ENCODE measurements at places on chromosomes 5 and 9.

DNA sequence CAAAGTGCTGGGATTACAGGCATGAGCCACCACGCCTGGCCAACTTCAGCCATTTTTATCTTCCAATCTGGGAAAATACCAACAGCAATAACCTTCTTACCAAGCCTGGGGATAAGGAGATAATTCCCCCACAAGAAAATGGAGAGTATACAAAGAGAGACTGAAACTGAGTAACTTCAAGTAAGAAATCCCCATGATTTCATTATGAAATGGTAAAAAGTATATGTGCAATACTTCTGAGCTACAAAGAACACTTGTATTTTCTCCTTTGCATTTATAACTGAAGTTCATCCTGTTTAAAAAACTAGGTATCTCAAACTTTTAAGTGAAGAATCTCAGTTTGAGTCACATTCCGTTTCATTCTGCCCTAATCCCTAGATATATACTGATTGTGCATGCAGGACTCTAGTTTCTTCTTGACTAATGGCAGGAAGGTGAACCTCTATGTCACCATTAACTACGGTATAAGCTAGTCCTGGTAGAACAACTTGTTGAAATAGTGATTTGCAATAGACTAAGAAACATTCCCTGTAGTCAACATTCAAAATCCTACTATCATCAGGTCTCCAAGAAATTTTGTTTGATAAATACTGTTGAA is 2071.4 kb downstream of the MAT2B start:
- no peak for DNase-seq

- no peak for DNase-seq
These were observed 97.7 kb upstream of the HCN1 start for GRCh38 chr5:45793638-45794532.

DNA sequence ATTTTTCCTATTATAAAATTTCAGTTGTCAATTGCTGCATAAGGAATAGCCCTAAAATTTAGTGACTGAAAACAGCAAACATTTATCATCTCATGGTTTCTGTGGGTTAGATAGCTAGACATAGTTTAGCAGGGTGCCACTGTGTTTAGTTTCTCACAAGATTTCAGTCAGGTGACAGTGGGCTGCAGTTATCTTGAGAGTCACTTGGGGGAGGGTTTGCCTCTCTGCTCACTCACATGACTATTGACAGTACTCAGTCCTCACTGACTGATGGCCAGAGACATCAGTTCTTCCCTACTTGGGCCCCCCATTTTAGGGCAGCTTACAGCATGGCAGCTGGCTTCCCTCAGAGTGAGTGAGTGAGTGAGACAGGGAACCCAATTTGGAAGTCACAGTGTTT is 42.0 kb downstream of the PBX3 start:
- no peak for DNase-seq

GRCh38 chr5:174511714-174512253 is 212.6 kb upstream of the MSX2 start:
- no peak for DNase-seq

DNA sequence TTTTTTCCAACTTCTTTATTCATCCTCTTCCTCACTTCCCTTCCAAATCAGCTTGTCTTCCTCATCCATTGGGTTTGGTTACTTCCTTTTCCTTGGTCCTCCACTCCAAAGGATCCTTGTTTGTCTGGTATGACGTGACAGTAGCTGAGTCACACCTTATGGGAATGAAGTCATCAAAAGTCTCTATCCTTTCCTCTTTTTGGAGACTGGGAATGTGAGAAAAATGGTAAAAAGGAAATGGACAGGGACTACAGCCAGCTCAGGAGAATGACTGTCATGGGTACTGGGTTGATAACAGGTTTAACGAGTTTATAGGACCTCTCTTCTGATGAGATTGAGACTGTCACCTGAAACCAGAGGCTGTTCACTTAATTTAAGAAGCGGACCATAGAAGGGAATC is 76.2 kb upstream of the MYO10 start:
- DNase-seq: no peak

DNA sequence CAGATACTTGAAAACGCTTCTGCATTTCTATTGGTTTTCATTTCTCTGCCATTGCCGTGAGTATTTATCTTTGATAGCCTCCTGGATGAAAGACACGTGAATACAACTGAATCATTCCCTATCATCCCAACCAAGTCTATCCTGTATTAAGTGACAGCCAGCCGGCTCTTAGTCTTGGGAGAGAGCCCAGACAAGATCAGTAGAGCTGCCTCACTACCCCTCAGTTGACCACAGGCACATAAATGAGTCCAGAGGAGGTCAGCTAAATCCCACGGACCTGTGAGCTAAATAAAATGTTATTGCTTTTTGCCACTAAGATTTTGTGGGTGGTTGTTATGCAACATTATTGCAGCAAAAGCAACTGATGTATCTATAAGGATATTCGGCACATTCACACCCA is 639.0 kb upstream of the ACO1 start:
- no peak for DNase-seq

- DNase-seq: no peak
These were observed 92.4 kb downstream of the ARL15 start for GRCh38 chr5:54217826-54218503.

DNA sequence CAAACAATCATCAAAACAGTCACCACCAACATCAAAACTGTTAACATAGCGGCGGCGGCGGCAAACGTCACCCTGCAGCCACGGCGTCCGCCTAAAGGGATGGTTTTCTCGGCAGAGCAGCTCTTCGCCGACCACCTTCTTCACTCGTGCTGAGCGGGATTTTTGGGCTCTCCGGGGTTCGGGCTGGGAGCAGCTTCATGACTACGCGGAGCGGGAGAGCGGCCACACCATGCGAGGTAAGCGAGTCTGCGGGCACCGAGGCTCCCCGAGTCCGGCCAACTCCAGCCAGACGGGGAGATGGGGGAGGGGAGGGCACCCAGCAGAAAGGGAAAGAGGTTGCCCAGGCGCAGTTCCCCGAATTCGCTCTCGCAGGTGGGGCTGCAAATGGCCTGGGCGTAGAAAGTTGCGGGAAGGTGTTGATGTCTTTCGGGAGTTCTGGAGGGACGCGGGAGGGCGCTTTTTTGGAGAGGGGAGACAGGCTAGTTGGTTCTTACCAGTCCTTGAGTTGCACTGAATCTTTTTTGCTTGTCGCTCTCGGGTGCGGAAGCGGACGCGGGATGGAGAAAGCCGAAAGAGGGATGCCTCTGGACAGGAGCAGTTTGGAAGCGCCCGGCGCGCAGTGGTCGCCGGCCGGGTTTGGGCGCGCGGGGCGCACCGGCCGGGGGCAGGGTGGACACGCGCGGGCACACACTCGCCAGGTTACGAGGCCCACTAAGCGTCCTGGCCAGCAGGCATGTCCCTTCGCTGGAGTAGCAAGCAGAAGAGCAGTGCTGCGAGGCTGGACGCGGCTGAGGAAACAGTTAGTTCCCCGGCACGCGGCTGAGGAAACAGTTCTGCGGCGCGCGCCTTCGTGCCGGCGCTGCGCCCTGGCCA is 849 bp downstream of the RORB start:
- DNase-seq: peak; percentile 56

DNA sequence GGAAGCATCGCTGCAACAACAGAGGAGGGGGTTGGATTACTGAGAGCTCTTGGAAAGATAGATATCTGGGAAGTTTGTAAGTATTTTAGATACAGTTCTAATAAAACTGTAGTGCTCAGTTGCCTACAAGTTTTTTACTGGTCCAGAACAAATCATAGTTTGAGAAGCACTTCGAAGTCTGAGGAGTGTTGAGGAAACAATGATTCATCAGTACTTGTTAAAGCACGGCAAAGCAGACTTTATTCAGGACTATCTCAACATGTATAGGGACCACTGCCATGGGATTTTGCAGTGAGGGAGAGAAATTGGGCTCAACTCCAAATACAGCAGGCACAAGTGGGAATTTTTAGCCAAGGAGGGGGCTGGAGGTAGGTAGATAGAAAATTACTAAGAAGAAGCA is 25.3 kb upstream of the RECK start:
- DNase-seq: no peak

GRCh38 chr5:137190441-137190840 is 308.7 kb downstream of the SPOCK1 start:
- DNase-seq: no peak

DNA sequence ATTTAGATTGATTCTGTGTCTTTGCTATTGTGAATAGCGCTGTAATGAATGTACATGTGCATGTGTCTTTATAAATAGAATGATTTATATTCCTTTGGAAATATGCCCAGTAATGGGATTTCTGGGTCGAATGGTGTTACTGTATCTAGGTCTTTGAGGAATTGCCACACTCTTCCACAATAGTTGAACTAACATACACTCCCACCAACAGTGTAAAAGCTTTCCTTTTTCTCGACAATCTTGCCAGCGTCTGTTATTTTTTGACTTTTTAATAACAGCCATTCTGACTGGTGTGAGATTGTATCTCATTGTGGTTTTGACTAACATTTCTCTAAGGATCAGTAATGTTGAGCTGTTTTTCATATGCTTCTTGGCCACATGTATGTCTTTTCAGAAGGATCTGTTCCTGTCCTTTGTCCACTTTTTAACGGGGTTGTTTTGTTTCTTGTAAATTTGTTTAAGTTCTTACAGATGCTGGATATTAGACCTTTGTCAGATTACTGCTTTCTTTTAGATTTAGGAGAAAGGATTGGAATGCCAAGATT is 125.0 kb upstream of the NR5A1 start:
- no peak for DNase-seq

All from occipital lobe (tissue), 3 donors.